Activated CD8-positive, alpha-beta memory T cell treated with anti-CD3 and anti-CD28 coated beads for 1 hour (primary cell): ENCODE measurements at places on chromosomes 4 and X.

DNA sequence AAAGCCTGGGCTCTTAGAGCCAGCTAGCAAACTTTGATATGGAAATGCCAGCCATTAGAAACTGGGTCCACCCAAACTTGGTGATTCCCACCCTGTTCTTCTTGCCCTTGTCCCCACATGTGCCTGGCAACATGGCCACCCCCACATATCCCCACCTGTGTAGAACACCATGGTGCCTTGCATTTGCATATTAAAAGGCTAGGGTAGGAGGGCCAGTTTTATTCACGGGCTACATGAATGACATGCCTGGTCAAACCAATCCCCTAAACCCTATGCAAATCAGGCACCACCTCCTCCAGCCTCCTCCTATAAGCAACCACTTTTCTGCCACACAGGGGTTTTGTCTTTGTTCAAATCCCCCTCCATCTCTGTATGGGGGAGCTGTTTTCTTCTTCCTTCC lies 104.9 kb downstream of the CLNK start:
- DNase-seq, result no peak

DNA sequence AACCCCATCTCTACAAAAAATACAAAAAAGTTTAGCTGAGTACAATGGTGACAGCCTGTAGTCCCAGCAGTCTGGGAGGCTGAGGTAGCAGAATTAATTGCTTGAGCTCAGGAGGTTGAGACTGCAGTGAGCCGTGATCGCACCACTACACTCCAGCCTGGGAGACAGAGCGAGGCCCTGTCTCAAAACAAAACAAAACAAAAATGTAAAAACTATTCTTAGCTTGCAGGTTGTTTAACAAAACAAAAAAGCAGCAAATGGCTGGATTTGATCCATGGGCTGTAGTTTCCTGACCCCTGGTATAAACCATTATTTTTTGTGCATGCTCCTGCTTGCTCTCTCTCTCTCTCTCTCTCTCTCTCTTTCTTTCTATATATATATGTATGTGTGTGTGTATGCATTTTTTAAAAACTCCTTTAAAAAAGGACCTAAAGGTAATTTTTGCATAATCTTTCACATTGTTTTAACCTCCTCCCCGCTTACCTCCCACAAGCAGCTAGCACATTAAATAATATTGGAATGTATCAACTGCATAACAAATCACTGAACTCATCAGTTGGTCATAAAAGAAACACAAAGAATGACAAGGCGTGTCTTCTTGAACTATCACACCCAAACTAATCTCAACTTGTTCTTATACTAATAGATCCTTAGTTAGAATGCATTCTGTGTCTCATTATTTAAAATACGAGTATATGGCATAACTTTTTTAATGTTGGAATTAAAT lies 4.8 kb downstream of the AREG start:
- no peak for DNase-seq

DNA sequence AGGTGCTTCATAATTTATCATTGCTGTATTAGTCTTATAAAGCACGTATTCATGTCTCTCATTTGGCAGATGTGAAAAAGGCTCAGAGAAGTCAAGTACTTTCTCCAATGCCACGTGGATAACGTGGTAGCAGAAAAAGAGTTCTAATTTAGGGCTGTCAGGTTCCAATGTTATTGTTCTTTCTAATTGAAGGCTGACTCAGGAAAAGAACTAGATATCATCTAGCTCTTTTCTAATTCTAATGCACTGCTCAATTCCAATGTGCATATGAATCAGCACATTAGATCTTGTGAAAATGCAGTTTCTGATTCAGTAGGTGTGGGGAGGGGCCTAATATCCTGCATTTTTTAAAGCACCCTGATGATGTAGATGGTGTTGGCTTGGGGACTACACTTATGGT lies 22.8 kb downstream of the AGA start:
- no peak for DNase-seq

- no peak for DNase-seq
Measured at GRCh38 chrX:39519566-39520301, 578.0 kb downstream of the BCOR start.

GRCh38 chrX:102658556-102658955 lies 7.3 kb downstream of the GPRASP1 start:
- DNase-seq, result no peak

- DNase-seq, result no peak
Measured at GRCh38 chrX:48938721-48939425, 18.5 kb downstream of the OTUD5 start.

- DNase-seq, result no peak
Measured at GRCh38 chr4:43778187-43778915, 670.3 kb downstream of the KCTD8 start.

DNA sequence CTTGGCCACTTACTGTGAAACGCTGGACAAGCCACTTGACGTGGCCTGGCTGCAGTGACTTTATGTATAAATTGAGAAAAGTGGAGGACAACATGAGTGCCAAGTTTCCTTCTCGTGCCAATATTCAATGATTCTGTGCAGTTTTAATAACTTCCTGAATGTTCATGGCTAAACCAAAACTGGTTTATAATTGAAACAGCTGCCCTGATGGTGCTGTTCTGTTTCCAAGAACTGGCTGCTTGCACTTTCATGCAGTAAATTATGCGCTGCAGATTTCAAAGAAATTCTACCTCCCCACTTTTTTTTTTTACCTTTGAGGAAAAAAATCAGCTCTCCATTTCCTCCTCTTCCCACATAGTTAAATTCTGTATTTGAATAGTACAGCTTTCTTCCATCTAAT lies 205.2 kb upstream of the CASK start:
- DNase-seq, result no peak

DNA sequence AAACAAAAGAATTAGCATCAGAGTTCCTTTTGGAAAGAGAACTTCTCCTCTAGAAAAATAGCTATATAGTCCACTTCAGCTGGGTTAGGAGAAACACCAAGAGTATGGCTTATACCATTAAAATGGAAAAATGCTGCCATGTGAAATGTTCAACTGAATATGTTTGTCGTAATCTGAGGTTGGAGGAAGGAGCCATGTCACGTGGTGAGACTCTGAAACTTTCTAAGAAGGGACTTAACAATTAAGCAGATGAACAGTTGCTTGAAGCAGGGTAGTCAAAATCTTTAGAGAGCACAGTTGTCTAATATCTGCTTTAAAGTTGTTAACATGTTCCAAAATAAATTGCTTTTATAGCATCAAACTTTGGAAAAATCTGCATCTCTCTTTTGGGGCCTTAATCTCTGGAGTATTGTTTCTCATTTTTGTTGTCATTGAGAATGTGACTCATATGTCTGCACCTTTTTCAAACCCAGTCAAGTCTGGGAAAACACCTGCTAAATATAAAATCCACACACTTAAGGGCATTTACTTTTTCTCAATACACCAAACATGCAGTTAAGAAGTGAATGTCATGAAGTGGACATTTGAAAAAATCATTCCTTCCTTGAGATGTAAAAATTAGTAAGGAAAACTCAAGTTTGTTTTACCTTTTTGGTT lies 168.8 kb upstream of the PDE5A start:
- DNase-seq, result no peak

GRCh38 chr4:182695842-182696241 lies 221.3 kb downstream of the DCTD start:
- DNase-seq, result no peak

DNA sequence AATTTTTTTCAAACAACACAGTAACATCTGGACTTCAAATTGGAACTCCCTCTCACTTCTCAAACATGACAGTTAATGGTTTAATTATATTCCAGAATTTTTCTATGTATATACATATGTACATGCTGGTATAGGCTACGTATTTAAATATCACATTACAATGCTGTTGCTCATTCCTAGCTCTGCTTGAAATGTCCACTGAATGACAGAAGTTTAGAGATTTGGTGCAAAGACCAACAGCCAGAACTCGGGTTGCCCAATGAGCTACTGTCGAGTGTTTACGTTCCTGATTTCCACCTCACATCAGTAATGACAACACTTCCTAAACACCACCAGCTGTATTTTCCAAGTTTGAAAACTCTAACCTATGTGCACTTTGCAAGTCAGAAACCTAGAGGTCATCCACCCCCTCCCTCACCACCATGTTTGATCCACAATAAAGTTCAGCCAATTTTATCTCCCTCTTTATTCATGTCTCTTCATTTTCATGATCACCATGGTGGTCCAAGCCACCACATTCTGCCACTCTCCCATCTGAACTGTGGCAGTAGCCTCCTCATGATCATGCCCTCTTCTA lies 49.3 kb upstream of the RPL34 start:
- DNase-seq, result no peak

DNA sequence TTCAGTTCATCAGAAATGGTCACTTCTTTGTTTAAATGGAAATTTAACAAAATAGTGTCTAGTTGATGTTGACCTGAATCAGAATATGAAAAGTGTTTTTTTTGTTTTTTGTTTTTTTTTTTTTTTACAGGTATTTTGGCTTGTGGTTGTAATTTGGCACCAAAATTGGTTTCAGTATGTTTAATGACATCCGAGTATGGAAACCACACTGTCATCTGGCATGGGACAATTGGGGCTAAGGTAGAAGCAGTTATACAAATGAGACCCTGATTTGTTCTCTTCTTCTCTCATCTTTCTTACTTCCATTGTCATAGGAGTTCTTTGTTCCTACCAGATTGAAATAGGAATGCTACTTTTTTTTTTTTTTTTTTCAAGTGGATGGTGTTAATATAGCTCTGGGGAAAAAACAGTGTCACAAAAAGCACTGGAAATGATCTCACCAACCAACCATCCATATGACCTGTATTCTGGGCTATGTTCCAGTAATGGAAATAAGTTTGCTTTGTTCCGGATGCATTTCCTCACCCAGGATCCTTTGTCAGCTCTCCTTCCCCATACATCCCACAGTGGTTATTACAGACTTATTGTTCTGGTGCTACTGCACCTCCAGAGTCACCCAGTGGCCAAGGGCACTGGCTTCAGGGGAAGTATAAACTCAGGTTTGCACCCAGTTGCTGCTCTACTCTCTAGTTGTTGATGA lies 95.8 kb downstream of the ATXN3L start:
- no peak for DNase-seq

DNA sequence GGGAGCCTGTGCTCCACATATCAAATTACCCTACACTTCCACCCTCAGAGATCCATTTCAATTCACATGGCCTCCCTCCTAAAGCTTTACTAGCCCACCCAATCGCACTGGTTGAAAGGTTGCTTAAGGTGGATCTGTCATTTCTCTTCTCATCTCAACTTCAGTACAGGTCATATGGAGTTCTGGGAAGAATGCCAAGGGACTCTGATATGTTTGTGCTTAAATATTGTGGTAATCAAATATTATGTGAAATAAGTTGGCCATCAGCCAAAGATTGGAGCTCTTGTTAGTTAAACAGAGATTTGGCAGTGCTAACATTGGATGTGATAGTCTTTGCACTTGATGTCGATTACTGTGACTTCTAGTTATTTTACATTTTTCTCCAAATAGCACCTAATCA lies 20.5 kb downstream of the SEPTIN6 start:
- DNase-seq, result no peak

- no peak for DNase-seq
Measured at GRCh38 chr4:36824682-36825081, 419.9 kb upstream of the NWD2 start.

DNA sequence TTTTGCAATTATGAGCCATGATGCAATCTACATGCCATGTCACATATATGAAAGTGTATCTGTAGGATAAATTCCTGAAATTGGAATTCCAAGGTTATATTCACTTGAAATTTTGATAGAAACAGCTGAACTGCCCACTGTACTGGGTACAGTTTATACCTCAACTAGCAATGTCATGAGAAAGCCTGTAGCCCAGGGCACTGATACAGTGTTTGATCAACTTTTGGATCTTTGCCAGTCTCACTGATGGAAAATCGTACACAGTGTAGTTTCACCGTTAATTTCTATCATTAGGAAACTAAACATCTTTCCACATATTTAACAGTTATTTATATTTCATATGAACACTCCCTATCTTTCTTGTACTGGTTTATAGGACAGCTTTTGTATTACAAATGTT lies 34.2 kb downstream of the TAPT1 start:
- no peak for DNase-seq

DNA sequence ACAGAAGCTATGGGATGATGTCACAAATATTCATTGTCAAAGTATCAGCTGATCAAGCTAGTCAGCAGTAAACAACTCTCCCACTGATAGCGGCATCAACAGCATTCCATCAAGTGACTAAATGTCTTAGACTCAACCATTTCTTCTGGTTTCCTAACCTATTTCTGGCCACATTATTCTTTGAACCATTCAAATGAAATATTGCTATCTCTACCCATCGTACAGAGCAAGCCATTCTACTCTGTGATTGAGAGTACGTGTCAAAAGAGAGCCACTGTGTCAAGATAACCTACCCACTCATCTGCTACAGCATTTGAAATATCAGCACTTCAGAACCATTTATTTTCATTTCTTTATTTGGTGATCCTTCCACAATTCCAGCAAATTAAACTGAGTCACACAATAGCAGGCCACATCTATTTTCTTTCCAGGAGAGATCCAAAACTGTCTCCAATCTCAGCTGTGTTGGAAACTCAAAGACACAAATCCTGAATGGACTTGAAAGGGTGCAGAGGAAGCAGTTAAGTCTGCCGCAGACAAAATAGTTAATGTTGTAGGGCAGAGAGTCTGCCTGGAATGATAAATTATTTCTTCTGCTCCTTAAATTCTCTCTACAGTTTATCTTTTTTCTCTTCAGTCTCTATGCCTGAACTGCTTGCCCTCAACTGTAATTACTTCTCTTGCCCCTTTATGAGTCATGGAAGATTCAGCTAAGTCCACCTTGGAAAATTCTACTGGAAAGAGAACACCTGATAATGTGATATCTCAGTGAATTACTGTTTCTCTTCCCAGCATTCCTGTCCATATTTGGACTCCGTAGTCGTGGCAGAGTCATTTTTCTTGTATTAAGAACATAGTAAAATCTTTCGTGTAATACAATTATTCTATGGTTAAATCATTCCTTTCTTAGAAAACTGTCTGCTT lies 364.8 kb downstream of the PDGFC start:
- no peak for DNase-seq

- no peak for DNase-seq
Measured at GRCh38 chr4:97374526-97374925, 768.8 kb downstream of the STPG2 start.

GRCh38 chr4:9716093-9716492 lies 65.3 kb upstream of the DRD5 start:
- no peak for DNase-seq
